ENCODE measurements at places on chromosomes 4 and X.

DNA sequence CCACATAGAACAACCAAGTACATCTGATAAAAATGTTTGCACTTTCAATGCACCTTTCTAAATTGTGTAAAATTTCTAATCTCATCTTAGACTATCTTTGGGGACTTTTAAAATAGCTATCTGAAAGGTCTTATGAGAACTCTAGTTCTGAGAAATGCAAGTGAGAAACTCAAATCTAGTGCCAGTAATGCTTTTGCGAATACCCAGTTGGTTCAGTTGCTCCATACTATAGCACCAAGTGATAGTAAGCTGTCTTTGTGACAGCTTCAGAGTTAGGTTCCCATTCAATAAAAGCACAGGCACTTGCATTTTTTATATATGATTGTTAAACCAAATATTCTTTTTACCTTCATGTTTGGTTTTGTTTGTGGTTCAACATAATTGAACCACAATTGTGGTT is 4.5 kb upstream of the ITM2A start:
- DNase-seq, result no peak

GRCh38 chr4:132269303-132269990 is 879.6 kb upstream of the PCDH10 start:
- no peak for DNase-seq

GRCh38 chr4:108351791-108352190 is 183.1 kb upstream of the LEF1 start:
- no peak for DNase-seq

DNA sequence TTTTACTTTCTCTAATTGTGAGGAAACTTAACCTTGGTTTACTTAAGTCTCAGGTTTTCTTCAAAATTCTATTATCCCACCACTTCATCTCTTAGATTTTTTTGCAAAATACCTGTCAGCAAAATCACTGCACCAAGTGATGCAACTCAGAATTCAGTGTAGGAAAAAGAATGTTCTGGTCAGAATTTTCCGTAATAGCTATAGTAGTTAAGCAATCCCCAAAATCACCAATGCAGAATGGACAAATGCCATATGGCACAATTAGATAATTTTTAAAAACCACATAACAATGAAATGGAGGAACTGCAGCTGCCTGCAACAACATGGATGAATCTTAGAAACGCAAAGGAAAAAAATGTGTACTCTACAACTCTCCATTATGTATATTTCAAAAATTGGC is 373.1 kb downstream of the NAF1 start:
- DNase-seq, result no peak

DNA sequence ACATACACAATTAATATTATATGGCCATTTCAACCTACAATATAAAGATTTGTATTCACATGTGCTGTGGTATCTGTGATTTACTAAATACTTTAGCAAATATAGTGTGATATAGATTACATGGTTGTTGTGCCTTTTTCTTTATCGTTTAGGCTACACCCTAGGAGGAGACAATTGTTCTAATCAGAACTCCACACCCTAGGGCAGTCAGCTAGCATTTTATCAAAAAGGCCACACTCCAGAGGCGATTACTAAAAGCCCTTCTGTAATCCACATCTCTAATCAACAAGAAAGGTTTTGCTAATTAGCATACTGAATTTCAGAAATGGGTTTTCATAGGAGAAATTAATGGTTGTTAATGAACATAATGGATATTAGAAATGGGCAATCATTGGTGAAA is 319.5 kb upstream of the NOCT start:
- no peak for DNase-seq

DNA sequence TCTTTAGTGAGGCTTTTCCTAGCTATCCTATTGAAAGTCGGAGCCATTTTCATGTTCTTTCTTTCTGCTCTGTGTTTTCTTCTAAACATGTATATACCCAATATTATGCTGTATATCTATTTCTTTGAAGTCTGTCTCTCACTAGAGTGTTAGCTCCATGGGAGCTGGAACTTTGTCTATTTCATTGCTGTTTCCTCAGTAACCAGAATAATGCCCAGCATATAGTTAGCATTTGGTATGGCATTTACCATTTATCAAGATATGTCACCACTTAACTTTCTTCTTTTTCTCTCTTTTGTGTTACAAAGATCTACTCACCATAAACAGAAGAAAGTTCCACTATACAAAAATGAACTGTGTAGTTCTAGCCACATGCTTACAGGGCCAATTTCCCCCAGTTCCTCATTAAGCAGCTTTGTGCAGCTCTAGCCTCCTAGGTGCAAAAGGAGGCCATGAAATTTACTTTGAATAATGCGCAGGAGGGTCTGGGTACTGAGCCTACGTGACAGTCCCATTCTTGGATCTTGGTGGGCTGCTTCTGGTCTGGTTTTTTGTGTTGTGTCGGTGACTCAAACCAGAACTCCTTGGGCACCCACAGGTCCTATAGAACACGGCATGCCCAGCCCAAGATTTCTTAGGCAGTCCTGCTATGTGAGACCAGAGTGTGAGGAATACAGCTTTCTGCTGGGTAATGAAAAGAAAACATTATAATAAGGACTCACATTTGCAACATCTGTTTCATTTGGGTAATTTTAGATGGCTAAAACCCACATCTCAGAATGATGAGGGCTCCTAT is 302.3 kb upstream of the IGFBP7 start:
- DNase-seq, result no peak

DNA sequence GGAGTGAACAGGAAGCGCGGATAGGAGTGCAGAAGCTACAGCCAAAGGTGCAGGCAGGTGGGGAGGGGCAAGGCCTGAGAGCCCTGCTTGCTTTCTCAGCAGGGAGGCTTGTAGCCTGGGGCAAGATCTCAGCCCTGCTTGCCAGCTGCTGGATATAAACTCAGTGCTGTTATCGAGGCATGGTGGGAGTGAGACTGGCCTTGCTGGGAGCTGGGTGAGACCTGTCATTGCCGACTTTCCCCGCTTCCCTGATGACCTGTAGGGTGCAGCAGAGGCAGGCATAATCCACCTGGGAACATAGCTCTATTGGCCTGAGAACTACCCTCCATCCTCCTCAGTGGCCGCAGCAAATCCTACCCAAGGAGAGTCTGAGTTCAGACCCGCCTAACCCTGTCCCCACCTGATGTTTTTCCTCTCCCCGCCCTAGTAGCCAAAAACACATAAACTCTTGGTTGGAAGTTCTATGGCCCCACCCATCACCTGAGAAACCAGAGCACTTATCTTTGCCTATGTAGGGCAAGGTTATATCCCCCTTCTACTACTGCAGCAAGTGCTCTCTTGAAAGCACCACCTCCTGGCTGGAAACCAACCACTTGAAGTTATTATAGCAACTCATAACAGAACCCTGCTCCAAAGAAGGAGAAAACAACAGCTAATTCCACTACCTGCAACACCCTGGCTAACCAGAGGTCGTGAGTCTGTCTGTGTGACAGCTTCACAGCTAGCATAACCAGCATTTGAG is 80.7 kb downstream of the FHIP1A start:
- no peak for DNase-seq

DNA sequence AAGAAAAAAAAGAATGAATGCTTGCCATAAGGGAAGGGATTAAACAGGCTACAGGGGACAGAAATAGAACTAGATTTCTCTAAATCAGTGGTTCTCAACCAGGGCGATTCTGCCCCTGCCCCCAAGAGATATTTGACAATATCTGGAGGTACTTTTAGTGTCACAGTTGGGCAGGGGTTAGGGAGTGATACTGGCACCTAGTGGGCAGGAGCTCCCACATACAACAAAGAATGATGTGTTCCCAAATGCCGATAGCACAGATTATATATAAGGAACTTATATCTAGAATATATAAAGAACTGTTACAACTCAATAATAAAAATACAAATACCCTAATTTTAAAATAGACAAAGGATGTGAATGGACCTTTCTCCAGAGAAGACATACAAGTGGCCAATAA is 14.7 kb downstream of the S100G start:
- no peak for DNase-seq

- DNase-seq, result no peak
These were observed 107.8 kb upstream of the SPIN4 start for GRCh38 chrX:63458981-63459380.

DNA sequence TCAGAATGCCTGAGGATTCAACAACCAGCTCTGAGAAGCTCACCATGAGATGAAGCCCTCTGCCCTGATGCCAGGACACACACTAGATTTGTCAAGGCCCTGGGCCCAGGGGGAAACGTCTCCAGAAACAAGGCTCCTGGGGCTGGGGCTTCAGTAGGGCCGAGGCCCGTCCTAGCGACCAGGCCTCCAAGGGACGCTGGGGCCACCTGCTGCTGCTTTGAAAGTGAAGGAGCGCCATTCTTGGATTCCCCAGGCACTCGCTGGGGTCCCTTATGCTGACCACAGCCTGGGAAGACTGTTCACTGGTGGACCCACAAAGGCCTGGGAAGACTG is 23.9 kb downstream of the PDE6B start:
- DNase-seq, result no peak

DNA sequence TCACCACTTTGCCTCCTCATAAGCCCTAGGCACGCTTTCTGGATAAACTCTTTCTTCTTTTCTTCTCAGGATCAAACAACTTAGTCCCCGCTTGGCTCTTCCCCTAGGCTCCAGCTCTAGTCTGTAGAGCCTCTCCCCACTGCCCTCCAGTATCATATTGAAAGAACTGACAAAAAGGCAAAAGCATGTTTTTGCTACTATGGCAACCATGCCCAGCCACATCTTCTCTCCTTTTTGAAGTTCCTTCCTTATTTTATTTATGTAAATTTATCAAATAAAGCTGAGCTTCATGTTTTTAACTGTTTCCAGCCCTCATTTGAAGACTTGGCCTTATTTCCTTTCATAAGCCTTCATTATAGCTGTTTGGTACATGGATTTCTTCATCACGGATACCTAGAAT is 86.0 kb upstream of the LIMCH1 start:
- DNase-seq, result no peak

DNA sequence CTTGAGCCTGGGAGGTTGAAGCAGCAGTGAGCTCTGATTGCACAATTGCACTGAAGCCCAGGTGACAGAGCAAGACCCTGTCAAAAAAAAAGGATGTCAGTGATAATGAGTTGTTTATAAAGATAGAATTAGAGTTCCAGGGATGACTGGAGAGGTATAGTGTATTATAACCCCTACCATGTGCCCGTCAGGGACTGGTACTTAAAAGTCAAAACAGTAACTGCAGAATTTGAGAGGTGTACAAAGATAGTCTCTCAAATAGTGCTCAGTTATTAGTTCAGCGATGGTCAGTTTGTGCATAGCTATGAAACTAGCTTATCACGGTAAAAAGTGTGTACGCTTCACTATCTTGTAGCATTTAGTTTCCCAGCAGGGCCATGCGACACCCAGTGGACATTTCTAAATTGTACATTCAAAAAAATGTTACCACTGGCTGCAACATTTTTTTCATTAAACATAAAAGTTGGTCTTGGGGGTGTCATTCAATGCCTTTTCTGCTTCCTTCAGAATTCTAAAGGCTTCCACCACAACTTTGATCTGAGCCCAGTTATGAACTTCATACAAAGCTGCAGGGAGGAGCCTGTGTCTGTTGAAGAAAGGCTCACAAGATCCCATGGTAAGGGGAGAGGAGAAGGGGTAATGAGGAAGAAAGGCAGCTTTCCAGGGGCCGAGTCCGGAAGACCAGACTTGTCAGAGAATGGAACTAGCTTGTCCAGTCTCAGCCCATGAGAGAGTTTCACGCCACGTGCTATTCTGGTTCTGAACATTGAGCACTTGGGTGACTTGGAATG is 9.2 kb upstream of the GYG2 start:
- DNase-seq, result no peak

- DNase-seq, result no peak
These were observed 128.7 kb downstream of the ARHGAP24 start for GRCh38 chr4:85603437-85604336.

- DNase-seq, result no peak
These were observed 2.0 kb upstream of the NYX start for GRCh38 chrX:41445171-41445570.

DNA sequence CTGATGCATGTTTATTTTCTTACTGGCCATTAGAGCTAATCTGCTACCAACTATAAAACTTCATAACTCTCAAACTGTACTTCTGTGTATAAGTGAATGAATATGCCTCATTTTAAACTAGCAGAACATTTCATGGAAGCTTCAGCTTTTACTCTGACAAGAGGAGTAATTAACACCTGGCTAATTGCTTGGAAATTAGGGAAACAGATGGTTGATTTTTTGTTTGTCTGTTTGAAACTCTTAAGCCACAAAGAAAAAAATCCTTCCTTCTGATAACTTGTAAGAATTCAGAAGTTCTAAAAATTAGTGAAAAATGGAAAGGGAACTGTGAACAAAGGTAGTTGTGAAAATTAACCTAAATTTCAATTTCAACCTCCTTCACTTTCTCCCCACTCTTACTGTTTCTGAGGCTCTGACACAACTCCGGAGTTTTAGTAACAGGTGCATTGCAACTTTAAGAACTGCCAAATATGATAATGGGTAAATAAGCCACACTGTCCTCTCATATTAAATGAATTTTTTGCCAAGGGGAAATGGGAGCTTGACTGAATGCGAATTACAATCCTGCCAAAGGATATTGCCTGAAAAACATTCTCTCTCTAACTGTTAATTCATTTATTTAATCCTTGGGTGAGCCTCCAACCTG is 1.0 kb downstream of the EGF start:
- no peak for DNase-seq
